ENCODE measurements at places on chromosomes 13 and 19.
A peak's percentile ranks its signal among the peaks of the same experiment; 100 is the strongest.

- peak; percentile 26 for DNase-seq
Measured at GRCh38 chr13:36377826-36378468, 31.8 kb upstream of the SPART start.

GRCh38 chr19:2215281-2215751 is 20.8 kb downstream of the PLEKHJ1 start:
- DNase-seq, result no peak

GRCh38 chr13:109412283-109412901 is 374.0 kb downstream of the IRS2 start:
- DNase-seq, result no peak

DNA sequence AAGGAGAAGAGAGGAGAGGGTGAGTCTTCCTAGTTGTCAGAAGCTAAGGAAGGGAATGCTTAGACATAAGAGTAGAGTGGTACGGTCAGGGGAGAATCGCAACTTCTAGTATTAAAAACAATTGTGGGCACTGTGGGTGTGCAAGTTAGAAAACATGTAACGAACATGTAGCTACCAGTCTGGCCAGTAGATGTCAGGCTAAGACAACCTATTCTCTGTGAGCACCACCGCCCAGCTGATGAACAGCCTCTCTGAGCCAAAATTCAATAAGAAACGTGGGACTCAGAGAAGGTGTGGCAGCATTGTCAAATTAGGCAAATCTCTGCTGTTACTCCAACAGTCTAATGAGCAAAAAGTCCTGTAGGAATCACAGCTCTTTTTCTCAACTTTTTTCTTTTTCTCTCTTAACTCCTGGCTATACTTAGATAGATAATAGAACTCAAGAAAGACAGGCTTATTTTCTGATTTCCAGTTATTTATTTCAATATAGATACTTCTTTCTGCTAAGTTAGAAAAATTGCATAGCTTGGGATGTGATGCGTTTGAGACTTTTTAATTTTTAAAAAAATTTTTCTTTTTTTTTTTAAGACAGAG is 186.2 kb downstream of the USP12 start:
- DNase-seq, result peak; percentile 60

DNA sequence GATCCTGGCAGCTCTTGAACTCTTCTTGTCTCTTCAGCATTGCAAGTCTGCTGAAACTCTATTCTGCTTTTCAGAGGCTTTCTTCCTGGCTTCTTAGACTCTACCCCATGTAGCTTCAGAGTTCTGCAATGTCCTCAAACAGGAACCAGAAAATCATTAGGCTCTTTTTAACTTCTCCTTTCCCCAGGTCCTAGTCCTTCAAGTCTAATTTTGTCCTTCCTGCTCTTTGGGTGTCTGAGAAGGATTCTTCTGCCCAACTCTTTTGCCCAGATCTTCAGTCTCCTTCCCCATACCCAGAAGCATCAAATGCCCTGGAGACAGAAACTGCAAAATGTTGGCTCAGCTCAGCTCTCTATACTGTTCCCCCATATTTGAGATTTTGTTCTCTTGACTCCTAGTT is 50.0 kb upstream of the CALM3 start:
- DNase-seq, result no peak

DNA sequence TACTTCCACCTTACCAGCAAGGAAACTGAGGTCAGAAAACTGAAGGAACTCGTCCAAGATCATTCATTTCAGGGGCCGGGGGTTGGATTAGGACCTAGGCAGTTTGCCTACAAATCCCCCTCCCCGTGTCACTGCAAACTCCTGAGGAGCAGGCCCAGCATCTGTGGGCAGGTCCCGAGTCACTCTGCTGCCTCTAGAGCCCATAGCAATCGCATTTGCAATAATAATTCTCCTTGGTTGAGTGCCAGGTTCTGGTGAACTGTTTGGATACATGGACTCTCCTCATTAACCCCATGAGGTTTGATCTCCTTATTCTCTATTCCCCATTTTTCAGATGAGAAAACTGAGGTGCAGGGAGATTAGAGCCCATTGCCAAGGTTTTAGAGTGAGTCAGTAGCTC is 903 bp downstream of the PIN1 start:
- DNase-seq, result peak; percentile 25

- no peak for DNase-seq
Measured at GRCh38 chr13:34474187-34474868, 467.7 kb upstream of the NBEA start.

DNA sequence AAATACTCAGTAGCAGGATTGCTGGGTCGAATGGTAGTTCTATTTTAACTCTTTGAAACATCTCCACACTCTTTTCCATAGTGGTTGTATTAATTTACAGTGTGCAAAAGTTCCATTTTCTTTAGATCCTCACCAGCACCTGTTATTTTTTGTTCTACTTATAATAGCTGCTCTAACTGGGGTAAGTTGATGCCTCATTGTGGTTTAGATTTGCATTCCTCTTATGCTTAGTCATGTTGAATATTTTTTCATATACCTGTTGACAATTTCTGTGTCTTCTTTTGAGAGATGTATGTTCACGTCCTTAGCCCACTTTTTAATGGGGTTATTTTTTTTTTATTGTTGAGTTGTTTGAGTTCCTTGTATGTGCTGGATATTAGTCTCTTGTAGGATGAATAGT is 144.6 kb downstream of the NBEA start:
- no peak for DNase-seq

DNA sequence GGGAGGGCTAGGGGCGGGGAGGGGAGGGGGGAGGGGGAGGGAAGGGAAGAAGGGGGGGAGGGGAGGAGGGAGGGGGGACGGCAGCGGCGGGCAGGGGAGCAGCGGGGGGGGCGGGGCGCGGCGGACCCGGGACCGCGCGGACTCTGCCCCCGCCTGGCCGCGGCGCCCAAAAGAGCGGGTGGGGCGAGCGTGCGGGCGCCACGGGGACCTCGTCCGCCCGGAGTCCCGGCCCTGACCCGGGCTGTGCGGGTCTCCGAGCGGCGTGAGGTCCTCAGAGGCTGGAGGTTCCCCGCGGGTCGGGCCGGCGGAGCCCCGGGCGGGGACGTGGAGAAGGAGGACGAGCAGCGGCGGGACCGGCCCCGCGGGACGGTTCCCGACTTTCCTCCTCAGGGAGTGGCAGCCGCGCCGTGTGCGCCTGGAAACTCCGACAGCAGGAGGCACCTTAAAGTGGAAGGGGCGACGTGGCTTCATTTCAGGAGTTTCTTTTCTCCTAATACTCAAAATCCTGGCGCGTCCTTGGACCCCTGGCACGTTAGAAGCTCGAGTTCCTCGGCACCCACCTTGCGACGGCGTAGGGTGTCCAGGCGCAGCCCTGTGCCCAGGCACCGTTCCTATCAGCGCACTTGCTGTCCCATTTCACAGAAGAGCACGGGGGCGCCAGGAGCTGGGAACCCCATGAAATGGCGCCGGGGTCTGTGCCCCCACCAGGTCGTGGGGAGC is 518 bp upstream of the PLPP2 start:
- no peak for DNase-seq

GRCh38 chr13:106530980-106531481 is 4.4 kb downstream of the EFNB2 start:
- DNase-seq, result no peak

DNA sequence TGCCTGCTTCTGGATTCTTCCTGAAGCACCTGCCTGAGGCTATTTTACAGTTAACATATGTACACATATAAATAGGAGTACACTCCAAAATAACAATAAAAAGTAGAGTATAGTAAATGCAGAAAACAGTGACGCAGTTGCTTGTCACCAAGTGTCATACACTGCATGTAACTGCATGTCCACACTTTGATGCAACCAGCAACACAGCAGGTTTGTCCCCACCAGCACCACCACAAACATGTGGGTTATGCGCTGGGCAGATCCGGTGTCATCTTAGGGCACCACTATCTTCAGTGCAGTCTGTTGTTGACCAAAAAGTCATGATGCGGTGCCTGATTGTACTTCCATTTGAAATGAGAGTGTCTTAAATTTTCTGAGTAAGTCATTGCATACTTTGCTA is 51.3 kb downstream of the COL4A2 start:
- no peak for DNase-seq

DNA sequence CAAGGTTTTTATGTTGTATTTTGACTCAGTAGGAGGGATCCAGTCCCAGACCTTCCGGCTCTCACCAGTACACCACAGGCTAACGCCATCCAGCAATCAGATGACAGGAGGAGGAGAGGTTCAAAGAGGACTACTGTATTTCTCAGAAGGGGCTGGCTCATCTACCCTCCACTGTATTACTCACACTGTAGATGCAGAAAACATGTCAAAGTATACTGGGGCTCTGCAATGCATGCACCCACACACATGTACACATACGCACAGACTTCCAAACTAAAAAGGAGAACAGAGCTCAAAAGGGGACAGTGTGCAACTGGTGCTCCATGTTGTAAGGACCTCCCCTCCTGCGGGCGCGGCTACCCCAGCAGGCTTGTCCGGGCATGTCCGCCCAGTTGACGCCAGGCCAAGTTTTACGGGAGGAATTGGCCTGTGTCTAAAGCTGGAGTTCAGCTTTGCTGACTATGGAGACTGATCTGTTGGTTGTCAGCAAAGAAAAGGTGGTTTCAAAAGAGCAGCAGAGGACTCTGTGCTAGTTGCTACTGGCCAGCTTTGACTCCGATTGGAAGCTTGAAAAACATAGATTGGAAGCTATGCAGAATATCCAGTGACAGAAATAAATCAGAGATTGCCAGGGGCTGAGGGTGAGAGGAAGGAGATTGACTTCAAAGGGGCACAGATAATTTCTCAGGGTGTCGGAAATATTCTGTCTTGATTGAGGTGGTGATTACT is 314.2 kb downstream of the DLEU7 start:
- DNase-seq, result no peak

GRCh38 chr13:44249431-44249836 is 124.2 kb upstream of the SERP2 start:
- peak; percentile 56 for DNase-seq

DNA sequence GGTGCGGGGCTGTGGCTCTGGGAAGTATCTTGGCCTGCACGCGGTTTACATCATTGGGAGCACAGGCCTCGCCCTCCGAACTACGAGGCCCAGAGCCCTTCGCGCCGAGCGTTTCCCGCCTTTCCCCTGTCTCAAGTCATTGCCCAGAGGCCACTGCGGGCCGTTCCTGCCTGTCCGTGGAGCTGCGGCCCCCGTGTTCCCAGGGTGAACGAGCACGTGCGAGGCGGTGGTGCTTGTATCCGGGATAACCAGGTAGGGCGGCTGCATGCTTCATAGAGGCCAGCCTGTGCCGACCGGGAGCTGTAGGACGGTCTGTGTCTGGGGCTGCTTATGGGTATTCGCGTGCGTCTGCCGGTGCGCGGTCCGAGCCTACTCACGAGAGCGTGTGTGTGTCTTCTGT is 32.5 kb downstream of the ZNF527 start:
- DNase-seq, result no peak

DNA sequence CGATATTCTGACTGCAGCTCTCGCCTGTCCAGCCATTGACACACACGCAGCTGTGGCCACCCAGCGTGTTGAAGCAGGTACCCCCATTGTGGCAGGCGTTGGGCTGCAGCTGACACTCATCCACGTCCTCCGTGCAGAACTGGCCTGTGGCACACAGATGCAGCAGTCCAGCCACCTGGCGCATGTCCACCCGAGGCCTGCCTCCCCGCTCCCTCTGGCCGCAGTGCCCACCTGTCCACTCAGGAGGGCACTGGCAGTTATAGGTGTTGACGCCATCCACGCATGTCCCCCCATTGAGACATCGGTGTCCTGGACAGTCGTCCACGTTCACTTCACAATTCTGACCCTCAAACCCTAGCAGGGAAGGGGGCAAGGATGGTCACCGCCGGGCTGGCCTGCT is 9.3 kb downstream of the NOTCH3 start:
- DNase-seq, result no peak

DNA sequence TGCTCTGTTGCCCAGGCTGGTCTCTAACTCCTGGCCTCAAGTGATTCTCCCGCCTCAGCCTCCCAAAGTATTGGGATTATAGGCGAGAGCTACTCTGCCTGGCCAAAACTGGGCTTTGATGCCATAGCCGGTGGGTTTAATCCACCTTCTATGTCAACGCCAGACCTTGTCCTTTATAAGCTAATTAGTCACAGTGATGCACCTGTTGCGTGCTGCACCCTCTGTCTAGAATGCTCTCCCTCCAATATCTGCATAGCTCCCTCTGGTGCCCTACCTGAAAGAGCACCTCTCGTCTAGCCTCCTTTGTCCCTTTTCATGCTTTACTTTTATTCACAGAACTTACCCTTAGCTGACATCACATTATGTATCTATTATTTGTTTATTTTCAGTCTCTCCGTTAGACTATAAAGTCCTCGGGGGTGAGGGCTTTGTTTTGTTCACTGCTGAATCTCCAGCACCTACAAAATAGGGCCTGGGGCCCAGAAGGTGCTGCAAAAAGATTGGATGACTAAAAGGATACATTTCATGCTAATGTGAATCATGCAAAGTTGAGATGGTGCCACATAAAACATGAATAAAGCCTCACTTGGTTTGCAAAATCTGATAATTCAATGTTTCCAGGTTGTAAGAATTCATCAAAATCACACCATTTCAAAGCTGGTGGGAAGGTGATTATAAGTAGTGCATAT is 148.1 kb downstream of the USP12 start:
- no peak for DNase-seq

DNA sequence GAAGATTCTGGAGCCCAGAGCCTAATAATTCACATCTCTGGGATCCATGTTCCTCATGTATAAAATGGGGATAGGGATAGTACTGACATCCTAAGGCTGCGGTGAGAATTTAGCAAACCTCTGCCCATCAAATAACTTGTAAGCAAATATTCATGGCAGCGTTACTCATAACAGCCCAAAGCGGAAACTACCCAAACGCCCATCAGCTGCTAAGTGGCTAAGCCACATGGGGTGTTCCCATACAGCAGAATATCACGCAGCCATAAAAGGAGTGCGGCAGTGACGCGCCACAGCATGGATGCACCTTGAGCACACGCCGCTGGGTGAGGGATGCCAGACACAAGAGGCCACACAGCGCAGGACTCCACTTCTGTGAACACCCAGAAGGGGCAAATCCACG is 19.7 kb downstream of the VRK3 start:
- DNase-seq, result no peak

DNA sequence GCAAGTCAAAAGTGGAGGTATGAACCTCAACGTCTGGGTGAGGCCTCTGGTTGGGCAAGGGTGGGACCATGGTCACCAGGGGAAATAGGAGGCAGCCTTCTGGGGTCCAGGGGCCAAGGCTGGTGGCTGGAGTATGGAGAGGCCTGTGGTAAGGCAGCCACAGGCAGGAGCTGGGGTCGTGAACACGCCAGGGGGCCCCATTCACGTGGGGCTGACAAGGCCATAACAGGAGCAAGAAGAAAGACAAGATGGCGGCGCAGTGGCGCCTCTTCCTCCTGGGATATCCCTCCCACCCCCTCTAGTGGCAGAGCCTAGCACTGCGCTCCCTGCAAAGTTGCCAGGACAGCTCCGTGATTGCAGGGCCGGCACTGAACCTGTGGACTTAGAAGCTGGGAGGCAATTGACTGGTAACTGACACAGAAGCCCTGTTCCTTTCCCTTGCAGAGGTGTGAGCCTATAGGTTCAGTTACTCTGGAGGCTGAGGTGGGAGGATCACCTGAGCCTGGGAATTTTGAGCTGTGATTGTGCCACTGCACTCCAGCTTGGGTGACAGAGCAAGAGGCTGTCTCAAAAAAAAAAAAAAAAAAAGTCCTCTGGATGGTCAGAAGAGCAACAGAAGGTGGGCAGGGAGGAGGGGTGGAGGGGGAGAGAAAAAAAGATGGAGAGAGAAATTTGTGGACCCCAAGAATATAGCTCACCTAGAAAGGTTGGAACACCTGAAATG is 19.7 kb upstream of the EDDM13 start:
- peak; percentile 43 for DNase-seq

Data from HFF-Myc (cell line).